Activated CD4-positive, alpha-beta T cell treated with anti-CD3 and anti-CD28 coated beads, Interleukin-2, amount 50 U/mL, for 48 hours (primary cell): ENCODE measurements at places on chromosomes 2 and 18.
A peak's percentile ranks its signal among the peaks of the same experiment; 100 is the strongest.

GRCh38 chr2:212871597-212871996 is 279.8 kb downstream of the IKZF2 start:
- no peak for DNase-seq

- DNase-seq, result peak; percentile 33
Measured at GRCh38 chr2:54945391-54946219, 104.6 kb downstream of the RTN4 start.

GRCh38 chr2:204538182-204539018 is 6.9 kb upstream of the PARD3B start:
- no peak for DNase-seq

DNA sequence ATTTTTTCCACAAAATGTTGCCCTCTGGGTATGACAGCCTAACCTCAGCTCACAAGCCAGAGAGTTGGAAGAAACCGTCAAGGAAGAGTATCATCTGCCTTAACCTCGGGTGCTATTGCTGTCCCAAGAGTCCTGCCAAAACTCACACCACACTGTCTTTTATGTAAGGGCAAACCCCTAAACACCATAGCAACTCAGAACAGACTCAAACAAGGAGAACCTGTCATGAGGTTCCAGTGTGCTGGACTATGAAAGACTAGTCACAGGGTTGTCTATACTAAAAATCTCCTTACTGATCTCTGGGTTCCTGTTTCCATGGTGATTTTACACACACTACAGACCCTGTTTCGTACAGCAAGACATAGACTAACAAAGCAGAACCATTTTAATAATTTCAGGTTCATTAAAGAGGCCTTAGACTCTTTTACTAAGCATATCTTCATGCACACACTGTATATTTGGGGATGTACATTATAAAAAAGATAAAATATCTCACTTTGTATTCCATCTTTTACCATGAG is 159.8 kb downstream of the PKP4 start:
- no peak for DNase-seq

DNA sequence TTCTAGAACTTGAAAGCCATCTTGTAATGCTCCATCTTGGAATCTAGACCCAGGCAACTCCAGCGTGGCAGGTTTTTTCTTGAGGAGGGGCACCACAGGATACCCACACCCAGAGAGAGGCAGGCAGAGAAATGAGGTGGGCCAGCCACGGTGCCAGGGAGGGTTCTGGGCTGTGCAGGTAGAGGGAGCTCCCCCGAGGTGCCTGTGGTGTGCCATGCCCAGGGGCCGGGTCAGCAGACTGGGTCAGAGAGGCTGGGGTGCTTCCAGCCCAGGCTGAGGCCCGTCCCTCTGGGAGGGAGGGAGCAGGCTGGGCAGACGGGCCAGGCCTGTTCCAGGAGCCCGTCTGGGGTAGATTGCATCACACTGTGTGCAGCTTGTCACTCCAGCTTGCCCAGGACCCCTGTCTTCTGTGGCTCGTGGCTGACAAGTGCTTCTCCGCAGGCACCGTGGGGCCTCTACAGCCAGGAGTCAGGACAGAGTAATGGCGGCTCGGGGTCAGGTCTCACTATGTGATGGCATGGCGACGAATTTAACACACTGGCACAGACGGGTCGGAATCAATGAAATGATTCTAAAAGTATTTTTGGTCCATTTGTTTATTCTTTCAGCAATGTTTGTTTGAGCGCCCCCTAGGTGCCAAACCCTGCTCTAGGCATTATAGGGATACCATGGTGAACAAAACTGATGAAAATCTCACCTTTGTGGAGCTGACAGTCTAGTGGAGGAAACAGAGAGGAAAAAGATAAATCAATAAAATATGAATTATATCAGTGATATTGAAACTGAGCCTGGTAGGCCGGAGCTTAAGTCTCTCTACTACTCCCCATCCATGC is 144.0 kb downstream of the ACOXL start:
- no peak for DNase-seq

DNA sequence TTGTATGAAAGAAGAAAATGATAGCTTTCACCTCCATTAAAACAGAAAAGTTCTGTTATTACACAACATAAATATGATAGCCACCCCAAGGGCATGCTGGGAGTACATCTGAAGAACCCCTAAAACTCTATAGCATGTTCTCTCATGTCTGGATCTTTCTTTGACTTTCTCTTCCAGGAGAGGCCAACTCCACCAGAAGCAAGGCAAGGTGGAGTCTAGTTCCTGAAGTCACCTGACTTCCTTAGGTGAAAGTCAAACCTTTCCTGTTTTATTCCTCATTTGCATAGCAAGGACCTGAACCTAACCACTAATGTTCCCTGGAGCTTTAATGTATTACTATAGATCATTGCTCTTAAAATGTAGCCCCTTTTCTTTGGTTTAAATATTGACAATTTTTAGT is 5.7 kb downstream of the STAT1 start:
- DNase-seq, result no peak

GRCh38 chr2:15993232-15993610 is 52.9 kb downstream of the MYCN start:
- no peak for DNase-seq

DNA sequence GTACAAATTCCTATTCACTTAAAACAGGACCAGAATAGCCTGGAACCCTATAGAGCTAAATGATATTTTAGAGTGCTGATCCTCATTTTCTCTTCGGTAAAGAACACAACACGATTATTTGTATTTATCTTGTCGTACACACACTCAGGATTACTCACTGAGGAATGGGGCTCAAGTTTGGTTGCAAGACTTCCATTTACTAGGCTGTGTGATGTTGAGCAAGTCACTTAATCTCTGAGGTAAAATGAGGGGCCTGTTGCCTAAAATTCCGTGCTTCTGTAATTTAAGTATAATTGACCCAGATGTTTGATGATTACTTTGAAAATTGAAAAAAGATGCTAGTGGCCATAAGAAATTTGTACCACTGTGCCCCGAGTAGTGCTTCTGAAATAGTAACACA is 42.6 kb upstream of the MAP4K3 start:
- no peak for DNase-seq

DNA sequence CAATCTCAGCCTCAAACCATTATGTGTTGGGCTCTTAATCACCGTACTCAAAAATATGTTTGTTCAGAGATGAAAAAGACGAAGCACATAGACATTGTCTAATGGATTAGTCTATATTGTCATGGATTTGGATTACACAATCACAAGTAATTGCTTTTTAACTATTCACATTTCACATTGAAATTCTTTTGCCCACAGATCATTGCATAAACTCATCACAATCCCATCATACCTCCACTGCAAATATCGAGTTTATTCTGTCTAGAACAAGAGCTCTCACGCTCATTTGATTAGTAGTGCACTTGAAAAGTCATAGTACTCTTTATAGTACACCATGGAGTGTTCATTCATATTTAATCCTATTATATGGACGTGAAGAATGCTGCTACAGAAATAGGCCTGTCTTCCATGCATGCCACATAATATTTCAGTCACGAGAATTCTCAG is 97.9 kb upstream of the SOX11 start:
- no peak for DNase-seq

DNA sequence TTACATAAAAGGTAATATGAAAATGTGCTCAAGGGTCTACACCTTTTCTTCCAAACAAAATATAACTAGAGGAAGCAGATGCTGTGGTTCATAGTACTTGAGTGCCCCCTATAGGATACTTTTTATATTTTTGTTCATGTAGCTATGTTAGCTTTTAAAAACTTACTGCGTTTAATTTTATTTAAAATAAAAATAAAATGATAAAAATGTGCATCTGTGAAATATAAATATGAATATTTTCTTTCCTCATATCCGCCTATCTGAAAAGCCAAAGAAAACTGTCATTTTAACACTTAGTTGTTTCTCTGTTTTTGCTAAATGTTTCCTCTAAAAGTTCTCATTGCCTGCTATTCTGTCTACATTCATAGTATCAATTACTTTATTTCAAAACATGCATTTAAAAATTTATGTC is 9.6 kb upstream of the LRP1B start:
- no peak for DNase-seq

DNA sequence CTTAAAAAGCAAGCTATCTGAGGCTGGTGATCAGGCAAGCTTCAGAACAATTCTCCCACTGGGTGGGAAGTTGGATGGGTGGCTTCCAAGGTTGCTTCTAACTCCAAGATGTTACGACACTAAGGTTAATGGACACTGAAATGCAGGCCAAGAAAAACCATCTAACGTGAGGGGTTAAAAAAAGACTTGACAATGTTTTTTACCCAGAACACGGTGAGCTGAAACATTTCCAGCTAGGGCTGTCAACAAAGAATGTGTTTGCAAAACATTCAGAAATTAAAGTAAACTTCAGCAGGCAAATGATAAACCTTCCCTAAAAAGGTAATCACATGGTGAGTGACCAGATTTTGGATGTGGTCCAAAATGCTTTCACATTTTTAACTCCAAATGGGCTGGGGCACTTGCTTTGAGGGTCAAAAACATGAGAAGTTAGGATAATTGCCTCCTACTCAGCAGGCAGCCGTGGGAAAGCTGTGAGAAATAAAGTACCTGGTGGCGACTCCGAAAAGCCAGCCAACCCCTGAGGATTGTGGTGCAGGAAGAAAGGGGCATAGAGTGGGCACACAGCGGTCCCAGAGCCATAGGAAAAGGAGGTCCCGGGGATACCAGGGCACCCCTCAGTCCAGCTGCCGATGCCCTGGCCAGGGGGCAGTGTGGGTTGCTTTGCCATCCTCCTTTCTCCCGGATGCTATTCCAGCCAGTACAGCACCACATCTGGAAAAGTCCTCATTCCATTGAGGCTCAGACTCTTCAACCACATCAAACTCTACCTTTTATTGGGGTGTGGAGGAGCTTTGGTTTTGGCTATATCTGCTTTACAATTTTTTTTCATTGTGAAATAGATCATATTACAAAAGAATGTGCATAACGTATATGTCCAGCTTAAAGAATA is 90.0 kb upstream of the ATL2 start:
- DNase-seq, result no peak

- DNase-seq, result no peak
Measured at GRCh38 chr2:44753552-44754285, 187.8 kb upstream of the SIX3 start.

DNA sequence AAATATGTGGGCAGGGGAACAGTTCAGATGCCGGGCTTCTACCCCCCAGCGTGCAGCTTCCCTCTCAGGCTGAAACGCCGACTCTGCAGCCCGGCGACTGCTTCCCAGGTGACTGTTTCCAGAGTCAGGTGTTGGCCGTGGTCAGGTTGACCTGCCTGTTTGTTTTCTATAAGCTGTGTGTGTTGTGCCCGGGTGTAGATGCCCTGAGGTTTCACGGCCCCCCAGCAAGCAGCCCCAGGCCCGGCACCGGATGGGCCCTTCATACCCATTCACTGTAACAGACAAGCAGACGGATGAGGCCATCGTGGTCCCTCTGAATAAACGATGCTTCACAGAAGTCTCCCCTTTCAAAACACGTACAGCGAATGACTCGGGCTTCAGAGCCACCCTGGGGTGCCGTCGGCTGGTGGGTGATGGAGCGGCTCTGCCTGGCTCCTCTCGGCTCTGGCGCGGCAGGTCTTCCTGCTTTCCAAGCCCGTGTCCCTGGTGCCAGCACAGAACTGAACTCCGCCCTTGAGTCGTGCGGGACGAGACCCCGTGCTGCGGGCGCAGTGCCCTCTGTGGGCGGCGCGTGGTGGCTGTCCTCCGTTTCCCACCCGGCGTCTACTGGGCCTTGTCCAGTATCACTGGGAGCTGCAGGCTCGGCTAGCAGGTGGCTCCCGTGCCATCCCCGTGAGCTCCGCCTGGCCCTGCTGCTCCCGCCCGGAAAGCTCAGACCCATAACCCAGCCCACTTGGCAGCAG is 15.0 kb upstream of the KCNG2 start:
- no peak for DNase-seq

DNA sequence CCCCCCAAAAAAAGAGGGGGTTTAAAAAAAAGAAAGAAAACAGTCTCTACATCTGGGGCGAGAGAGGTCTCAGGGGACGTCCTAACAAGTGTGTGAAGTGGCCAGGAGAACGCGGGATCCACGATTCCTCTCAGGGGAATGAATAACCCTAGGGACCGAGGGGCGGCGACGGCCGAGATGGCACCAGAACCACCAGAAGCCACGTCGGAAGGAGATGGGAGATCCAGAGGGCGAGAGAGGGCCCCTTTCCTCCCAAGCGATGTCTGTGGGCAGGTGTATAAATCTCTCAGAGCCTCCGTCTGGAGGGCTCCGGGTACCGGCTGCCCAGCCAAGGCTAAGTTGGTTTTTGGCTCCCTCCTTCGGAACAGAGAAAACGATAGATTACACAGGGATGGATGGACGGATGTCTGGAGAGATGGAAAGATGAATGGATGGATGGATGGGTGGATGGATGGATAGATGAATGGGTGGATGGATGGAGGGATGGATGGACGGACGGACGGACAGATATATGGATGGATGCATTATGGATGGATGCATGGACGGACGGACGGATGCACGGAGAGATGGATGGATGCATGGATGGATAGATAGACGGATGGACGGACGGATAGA is 1.7 kb downstream of the EPHA4 start:
- DNase-seq, result peak; percentile 23

- DNase-seq, result no peak
Measured at GRCh38 chr18:79927607-79928562, 23.6 kb downstream of the SLC66A2 start.

GRCh38 chr2:105873721-105874120 is 129.0 kb downstream of the NCK2 start:
- DNase-seq, result peak; percentile 74

DNA sequence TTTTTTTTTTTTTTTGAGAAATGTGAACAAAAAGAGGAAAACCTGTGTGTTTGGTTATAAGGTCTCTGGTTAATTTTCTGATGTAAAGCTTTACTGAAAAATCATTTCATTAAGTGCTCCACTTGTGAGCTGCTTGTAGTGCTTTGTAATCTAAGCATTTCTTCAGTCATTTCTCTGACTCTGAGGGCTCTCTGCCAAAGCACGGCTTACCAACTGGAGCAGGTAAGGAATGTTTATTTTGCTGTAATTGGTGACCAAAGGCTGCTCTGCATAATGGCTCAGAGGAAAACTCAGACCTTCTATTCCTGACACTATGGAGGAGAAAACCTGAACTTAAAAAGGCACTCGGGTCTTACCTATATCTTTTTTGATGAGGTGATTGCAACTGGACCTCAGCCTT is 848.8 kb downstream of the MBD2 start:
- no peak for DNase-seq

GRCh38 chr18:31683968-31684278 is 458 bp downstream of the B4GALT6 start:
- DNase-seq, result no peak

DNA sequence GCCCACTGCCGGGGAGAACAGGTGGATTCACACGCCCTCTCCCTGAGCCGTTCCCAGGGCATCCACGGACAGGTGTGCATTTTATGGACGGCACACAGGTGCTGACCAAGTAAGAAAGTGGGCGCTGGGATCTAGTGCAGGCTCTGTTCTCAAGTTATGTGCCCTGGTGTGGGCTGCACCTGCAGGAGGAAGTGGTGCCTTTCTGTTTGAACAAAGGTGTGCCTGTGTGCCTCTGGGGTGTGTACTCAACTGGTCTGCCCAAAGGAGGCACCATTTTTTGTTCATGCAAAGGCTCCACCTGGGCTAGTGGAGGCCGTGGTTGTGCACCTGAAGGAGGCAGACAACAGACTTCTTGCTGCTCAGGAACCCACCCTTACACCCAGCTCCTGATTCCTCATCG is 88.2 kb upstream of the HK2 start:
- DNase-seq, result no peak
